Immature natural killer cell (primary cell): ENCODE measurements at places on chromosomes 13 and 19.

DNA sequence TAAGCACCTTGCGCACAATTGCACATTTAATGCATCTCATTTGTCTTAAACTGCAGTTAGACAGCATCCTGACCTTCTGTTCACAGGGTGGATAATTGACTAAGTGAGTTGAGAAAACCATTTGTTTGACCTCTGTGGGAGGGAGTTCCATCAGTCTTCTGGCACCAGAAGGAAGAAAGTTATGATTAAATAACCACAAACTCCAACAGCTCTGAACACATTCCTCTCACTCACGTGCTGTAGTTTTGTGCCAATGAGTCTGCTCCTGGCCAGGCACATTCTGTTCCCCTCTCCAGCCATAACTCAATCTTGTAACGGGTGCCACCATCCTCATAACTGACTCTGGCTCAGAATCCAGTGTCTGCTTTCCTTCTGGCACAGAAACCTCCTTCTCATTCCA, 817.2 kb downstream of the SLITRK1 start:
- no peaks in the 10 kb centered on the region for H3K4me1 ChIP-seq
- no peaks in the 10 kb centered on the region for H3K36me3 ChIP-seq
- no peak for DNase-seq
- H3K4me3 ChIP-seq, result no peak overlapping the region
- no peak overlapping the region for H3K27ac ChIP-seq

- DNase-seq, result no peak
- no peak overlapping the region for H3K27ac ChIP-seq
- H3K27me3 ChIP-seq, result no peaks in the 10 kb centered on the region
- peaks cover 5% of the 10 kb centered on the region for H3K36me3 ChIP-seq
- no peaks in the 10 kb centered on the region for H3K4me1 ChIP-seq
Measured at GRCh38 chr19:22144394-22144793, 52.4 kb downstream of the ZNF676 start.

- no peak for DNase-seq
- no peaks in the 10 kb centered on the region for H3K36me3 ChIP-seq
- peaks cover 2% of the 10 kb centered on the region for H3K27me3 ChIP-seq
- H3K27ac ChIP-seq, result no peak overlapping the region
- no peaks in the 10 kb centered on the region for H3K4me1 ChIP-seq
Measured at GRCh38 chr19:7115721-7116120, 46.2 kb downstream of the ZNF557 start.

DNA sequence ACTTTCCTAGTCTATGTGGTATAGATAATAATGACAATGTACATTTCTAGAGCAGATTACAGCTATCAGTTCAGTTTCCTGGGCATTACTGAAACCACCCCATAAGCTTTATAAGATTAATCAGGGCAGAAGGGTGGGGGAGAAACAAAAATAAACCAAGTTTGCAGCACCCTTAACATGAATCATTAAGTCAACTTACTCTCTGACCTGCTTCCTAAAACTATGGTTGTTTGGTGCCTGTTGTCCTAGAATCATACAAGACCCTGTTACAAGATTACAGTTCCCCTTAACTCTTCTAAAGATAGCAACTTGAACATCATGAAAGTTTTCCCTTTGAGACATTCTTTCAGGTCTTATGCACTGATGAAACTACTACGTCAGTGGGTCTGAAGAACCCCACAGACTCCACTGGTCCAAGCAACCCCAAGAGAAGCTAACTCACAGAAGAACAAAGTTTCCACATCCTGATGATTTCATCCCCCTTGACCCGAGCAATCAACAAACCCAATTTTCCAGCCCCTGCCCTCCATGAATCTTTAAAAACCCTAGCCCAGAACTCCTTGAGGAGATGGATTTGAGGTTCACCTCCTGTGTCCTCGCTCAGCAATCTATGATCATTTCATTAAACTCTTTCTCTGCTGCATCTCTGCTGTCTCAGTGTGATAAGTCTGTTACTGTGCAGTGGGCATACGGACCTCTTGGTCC, 336.5 kb downstream of the FOXO1 start:
- no peak overlapping the region for H3K4me3 ChIP-seq
- H3K4me1 ChIP-seq, result peaks cover 4% of the 10 kb centered on the region
- H3K36me3 ChIP-seq, result no peaks in the 10 kb centered on the region
- H3K27me3 ChIP-seq, result no peaks in the 10 kb centered on the region
- no peak overlapping the region for H3K27ac ChIP-seq

DNA sequence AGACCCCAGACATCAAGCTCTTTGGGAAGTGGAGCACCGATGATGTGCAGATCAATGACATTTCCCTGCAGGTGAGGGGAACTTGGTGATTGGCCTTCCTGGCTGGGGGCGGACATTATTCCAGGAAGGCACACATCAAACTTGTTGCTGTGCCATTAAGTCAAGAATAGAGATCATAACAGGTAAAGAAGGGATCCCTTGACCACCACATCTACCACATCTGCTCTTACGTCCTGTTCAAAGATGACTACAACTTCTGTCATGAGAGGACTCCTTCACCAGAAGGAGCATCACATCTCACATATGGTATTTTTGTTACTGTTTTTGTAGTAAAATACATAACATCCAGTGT, 1.1 kb downstream of the RPS5 start:
- peak overlapping the region; percentile 93 for H3K4me3 ChIP-seq
- no peak for DNase-seq
- H3K27ac ChIP-seq, result peak overlapping the region; percentile 99
- peaks cover 10% of the 10 kb centered on the region for H3K27me3 ChIP-seq
- peaks cover 12% of the 10 kb centered on the region for H3K36me3 ChIP-seq
- H3K4me1 ChIP-seq, result peaks cover 36% of the 10 kb centered on the region

GRCh38 chr19:12891553-12892021, 627 bp downstream of the GCDH start:
- H3K27ac ChIP-seq, result peak overlapping the region; percentile 95
- DNase-seq, result no peak
- peaks cover 27% of the 10 kb centered on the region for H3K4me1 ChIP-seq
- H3K36me3 ChIP-seq, result peaks cover 9% of the 10 kb centered on the region
- H3K4me3 ChIP-seq, result peak overlapping the region; percentile 96

GRCh38 chr19:10654610-10655456, 687 bp downstream of the ILF3 start:
- no peaks in the 10 kb centered on the region for H3K36me3 ChIP-seq
- peak overlapping the region; percentile 93 for H3K4me3 ChIP-seq
- peaks cover 30% of the 10 kb centered on the region for H3K27me3 ChIP-seq
- peak overlapping the region; percentile 95 for H3K27ac ChIP-seq
- no peak for DNase-seq
- H3K4me1 ChIP-seq, result peaks cover 48% of the 10 kb centered on the region

GRCh38 chr19:18262144-18262543, 12.1 kb downstream of the IQCN start:
- no peaks in the 10 kb centered on the region for H3K27me3 ChIP-seq
- H3K36me3 ChIP-seq, result peaks cover 5% of the 10 kb centered on the region
- H3K4me1 ChIP-seq, result no peaks in the 10 kb centered on the region
- no peak for DNase-seq
- H3K27ac ChIP-seq, result no peak overlapping the region
- H3K4me3 ChIP-seq, result no peak overlapping the region

DNA sequence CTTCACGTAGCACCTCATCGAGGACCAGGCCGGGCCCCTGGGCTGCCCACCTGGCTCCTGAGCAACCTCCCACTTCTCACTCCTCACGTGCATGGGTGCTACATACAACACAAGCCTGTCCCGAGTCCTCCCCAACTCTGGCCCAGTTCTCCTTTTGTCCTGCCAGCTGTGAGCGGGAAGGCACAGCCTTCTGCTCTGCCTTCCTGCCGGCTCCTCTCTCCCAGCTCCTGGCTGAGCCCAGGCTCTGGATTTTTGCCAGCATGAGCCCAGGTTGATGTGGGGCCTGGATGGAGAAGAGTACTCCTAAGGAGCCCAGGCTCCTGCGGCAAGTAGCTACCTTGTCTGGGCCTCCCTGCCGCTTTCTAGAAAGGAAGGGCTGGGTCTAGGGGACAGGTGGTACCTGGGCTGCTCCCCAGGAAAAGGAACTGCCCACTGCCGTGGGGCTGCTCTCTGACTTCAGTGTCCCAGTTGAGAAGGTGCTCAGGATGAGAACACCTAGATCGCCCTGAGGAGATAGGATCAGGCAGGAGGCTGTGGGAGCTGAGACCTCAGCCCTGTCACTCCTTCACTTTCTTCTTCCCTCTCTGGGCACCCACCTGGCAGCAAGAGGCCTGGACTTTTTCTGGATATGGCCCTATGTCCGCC, 23.6 kb downstream of the LYL1 start:
- no peaks in the 10 kb centered on the region for H3K4me1 ChIP-seq
- no peak for DNase-seq
- no peaks in the 10 kb centered on the region for H3K36me3 ChIP-seq
- H3K27me3 ChIP-seq, result peaks cover 1% of the 10 kb centered on the region
- no peak overlapping the region for H3K27ac ChIP-seq
- no peak overlapping the region for H3K4me3 ChIP-seq

GRCh38 chr19:2138061-2138728, 13.2 kb downstream of the AP3D1 start:
- no peak for DNase-seq
- H3K4me1 ChIP-seq, result peaks cover 5% of the 10 kb centered on the region
- H3K27ac ChIP-seq, result no peak overlapping the region
- no peaks in the 10 kb centered on the region for H3K27me3 ChIP-seq
- H3K4me3 ChIP-seq, result no peak overlapping the region

- no peak overlapping the region for H3K27ac ChIP-seq
- no peak overlapping the region for H3K4me3 ChIP-seq
- no peak for DNase-seq
- H3K4me1 ChIP-seq, result no peaks in the 10 kb centered on the region
Measured at GRCh38 chr13:23643338-23644125, 73.3 kb downstream of the TNFRSF19 start.

GRCh38 chr19:41901707-41902360, 18.9 kb downstream of the ARHGEF1 start:
- H3K4me1 ChIP-seq, result peaks cover 39% of the 10 kb centered on the region
